ENCODE measurements at places on chromosomes 1 and 21.

- DNase-seq, result no peak
Measured at GRCh38 chr1:27203946-27204345, 30.5 kb upstream of the WDTC1 start.

GRCh38 chr21:17427831-17428483, 84.9 kb upstream of the CXADR start:
- no peak for DNase-seq

GRCh38 chr1:41368366-41368765, 7.1 kb downstream of the FOXO6 start:
- no peak for DNase-seq

GRCh38 chr1:37149296-37149695, 115.0 kb upstream of the GRIK3 start:
- no peak for DNase-seq

DNA sequence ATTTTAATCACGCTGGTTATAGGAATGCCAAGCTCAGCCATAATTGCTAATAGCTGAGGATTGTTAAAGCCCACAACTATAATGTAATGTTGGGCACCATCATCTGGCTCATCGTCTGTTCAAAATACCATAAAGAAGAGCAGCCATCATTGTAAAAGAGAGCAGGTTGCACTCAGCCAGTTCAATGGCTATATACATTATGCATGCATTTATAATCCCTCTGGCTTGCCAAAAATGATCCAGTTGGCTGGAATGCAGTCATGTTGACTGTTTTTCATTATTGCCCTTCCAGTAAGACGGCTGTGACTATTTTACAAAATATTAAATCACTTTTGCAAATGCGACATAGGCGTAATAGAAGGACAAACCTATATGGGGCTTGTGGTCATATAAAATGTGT, 85.3 kb downstream of the SPAG17 start:
- DNase-seq, result no peak

Data from amygdala (tissue), 56 donors.